NCI-H774 (cell line): ENCODE measurements at places on chromosomes 13 and 19.

GRCh38 chr13:94063096-94063495, 416.4 kb downstream of the DCT start:
- no peak for DNase-seq

DNA sequence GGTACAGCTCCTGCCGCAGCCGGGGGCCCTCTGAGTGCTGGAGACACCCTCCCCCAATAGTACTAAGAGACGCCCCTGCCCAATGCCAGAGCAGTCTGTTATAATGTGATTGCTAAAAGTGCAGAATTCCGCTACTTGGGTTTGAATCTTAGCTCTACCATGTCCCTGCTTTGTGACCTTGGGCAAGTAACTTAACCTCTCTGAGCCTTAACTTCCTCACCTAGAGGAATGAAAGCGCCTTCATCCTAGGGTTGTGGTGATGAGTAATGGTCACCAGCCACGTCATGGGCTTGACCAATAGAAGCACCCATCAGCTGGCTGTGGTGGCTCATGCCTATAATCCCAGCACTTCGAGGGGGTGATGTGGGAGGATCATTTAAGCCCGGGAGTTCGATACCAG, 6.5 kb downstream of the PLEKHG2 start:
- no peak for DNase-seq

GRCh38 chr13:42413484-42413815, 141.5 kb downstream of the AKAP11 start:
- DNase-seq: no peak

DNA sequence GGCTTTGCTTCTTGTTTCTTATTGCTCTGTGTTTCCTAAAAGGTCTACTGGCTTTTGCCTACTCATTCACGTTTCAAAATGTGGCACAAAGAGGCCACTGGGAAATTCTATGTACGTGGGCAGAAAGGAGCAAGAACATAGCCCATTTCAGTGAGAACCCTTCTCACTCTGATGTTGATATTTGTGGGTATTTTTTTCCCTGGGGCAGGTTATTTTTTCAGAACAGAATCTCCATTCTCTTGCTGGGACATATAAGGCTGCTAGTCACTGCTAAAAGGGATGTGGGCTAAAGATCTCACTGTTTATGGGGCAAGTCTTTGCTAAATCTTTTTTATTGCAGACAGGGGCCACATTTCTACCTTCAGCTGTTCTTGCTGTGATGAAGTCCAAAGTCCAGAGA, 27.1 kb downstream of the EDNRB start:
- DNase-seq: no peak

GRCh38 chr13:80962855-80963254, 621.9 kb upstream of the SPRY2 start:
- no peak for DNase-seq

- no peak for DNase-seq
Measured at GRCh38 chr13:111005364-111005763, 90.5 kb upstream of the ANKRD10 start.

DNA sequence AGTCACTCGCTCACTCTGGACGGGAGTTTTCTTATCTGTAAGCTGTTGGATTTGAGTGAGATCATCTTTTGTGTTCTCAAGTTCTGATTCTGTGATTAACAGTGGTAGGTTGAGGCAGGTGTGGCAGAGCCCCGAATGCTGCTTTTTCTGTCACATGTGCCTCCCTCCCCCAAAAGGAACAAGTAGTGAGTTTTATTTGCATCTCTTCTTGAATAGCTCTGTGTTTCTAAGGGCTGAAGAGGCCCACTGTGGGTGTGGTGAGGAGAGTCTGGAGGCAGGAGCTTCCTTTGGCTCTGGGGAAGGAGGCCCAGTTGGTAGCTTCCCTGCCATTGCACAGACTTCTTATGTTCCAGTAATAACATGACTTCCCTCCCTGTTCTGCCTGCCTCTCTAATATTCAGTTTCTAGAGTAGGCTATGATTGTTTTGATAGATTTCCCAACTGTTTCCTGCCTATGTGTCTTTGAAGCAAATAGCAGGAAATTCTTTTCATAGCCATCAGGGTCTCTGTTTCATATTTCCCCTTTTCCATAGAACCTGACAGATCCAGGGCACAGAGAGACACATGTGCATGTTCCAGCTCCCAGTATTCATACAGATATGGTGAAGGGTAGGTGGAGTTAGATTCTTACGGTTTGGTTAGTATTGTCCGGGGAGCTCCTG, 23.9 kb upstream of the CXCL17 start:
- DNase-seq: no peak

DNA sequence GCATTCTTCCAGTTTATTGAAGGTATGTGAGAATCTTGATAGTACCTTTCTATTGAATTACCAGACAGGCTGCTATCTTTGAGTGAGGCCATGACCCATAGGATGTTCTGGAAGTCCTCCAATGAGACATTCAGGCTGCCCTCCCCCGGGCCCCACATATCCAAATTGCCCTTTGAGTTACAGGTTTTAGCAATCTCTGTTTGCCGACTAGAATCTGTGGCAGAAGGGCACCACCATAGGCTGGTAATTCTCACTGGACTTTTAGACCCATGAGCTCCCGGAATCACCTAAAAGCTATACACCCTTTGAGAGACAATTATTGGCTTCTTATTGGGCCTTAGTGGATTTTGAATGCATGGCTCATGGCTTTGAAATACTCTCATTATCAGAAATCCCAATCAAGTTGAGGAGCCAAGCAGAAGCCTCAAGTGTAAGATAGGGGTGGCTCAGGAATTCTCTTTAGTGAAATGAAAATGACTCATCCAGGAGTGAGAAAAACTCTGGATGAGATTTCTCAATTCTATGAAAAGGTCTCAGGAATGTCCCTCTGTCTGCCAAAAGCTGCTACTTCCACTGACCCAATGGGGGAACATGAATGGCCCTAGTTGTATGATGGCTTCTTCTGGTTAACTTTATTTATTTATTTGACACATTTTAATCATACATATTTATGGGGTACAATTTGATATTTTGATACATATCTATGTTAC, 172.1 kb upstream of the CSNK1A1L start:
- no peak for DNase-seq

- DNase-seq: no peak
Measured at GRCh38 chr19:9945319-9945966, 9.1 kb upstream of the OLFM2 start.

- DNase-seq: no peak
Measured at GRCh38 chr13:31394506-31394905, 194.7 kb downstream of the B3GLCT start.

DNA sequence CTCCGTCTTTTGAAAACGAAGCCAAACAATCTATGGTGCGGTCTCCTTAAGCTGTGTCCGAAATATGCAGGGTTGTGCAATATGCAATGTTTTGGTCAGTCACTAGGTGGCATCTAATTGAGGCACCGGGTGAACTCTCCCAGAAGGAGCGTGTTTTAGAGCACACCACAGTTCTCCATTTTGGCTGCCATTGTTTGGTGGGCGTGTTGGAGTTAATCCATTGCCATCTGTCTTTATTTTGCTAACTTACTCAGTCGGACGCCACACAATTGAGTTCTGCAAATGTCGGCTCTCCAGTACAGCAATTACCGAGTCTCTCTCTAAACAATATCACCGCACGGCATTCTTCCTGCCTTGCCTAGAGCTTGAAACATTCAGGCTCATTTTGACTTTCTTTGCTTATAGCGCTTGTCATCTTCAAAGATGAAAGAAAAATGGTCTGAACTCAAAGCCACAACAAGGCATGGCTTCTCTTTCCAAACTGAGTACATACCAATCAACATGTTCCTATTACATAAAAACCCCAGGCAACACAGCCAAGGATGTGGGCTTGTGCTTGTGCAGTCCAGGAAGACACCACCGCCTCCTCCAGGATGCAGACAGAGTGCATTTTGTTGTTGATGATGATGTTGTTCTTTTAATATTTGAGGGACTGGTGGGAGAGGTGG, 182.0 kb upstream of the SERP2 start:
- DNase-seq: peak; percentile 77

- no peak for DNase-seq
Measured at GRCh38 chr13:71752775-71753513, 114.1 kb downstream of the DACH1 start.

DNA sequence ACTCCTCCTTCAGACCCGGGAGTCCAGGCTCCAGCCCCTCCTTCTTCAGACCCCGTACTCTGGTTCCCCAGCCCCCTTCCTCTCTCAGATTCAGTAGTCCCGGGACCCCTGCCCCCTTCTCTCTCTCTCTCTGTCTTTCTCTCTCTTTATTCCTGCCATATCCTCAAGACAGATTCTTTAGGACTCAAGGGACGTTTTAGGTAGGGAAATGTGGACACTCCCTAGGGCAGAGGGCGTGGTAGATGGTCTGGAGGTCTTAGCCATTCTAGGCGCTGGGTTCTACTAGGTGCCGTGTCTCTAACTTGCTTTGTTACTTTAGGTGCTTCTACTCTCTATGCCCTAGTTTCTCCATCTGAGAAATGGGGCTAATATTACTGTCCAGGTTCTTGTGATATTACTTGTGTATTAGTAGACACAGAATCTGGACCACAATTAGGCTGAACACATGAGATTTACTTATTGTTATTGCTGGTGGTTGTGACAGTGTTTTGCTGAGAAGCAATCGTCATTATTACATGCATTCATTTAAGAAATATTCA, 751 bp upstream of the C19orf84 start:
- no peak for DNase-seq

GRCh38 chr19:17075864-17076542, 426 bp downstream of the MYO9B start:
- no peak for DNase-seq

DNA sequence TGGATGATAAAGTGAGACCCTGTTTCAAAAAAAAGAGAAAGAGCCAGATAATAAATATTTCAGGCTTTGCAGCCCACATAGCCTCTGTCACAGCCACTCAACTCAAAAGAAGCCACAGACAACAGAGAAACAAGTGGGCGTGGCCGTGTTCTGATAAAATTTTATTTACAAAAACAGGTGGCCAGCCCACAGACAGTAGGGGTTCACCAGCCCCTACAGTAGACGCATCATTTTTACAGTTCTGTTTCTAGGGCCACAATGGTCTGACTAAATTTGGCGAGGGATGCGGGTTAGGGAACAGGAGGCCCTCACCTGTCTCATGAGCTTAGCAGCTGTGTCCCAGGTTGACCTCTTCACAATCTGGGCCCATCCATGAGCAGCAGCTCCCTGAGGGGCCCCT, 59.5 kb downstream of the ARHGEF18 start:
- DNase-seq: no peak

DNA sequence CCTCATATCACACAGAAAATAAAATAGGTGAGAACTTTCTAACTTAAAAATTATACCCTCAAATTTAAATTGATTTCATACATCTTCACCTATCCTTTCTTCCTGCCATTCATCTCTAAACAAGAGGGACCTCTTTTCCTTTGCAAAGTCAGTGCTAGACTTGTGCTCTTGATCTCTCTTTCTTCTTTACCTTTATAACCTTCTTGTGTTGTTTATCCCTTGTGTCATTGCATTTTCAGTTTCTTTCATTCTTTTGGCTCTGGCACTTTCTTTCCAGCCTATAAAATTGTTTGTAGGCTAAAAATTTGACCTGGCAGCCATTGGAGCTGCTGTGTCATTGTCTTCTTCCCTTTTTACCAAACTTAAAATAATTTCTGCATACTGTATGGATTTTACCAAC, 190.1 kb downstream of the GPC5 start:
- DNase-seq: no peak

- no peak for DNase-seq
Measured at GRCh38 chr19:7784856-7785255, 21.8 kb downstream of the CLEC4M start.

GRCh38 chr13:27170516-27171243, 931 bp downstream of the USP12 start:
- no peak for DNase-seq

DNA sequence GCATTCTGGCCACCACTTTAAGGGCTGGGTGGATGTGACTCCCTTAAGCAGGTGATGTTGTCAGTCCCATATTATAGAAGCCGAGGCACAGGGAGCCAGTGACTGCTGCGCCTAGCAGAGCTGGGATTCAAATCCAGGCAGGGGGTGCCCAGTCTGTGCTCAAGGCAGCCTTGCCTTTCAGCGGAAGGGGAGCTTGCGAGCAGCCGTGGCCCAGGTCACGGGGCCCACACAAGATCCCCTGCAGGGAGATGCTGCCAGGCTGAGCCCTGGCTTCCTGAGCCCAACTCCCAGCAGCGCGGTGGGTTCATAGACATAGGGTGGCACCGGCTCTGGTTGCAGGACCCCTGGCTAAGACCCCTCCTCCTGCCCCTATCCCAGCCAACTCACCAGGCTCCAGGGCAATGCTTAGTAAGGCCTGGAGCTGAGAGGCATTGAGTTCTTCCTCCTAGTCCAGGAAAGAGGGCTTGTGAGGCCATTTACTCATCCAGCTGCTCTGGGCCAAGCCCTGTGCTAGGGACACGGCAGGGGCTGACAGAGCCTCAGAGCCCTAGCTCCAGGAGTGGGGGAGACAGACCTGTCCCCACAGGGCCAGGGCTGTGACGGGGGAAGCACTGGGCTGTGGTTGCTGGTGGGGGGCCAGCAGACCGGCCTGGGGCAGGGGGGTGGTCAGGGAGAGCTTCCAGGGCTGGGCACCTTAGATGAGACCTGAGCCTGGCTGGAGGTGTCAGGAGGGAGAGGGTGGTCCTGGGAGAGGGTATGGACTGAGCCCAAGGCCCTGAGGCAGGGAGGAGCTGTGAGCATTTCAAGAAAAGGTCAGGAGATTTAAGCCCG, 9.6 kb downstream of the CAPN12 start:
- no peak for DNase-seq

- DNase-seq: peak; percentile 13
Measured at GRCh38 chr13:36736119-36736726, 62.4 kb downstream of the SERTM1 start.
